Thymus (tissue), 14 donors: ENCODE measurements at places on chromosomes 16 and 17. TPM values are rescaled to one million over a fixed set of nuclear protein-coding genes. Genes with fewer than 3 reads are reported as not detected.

DNA sequence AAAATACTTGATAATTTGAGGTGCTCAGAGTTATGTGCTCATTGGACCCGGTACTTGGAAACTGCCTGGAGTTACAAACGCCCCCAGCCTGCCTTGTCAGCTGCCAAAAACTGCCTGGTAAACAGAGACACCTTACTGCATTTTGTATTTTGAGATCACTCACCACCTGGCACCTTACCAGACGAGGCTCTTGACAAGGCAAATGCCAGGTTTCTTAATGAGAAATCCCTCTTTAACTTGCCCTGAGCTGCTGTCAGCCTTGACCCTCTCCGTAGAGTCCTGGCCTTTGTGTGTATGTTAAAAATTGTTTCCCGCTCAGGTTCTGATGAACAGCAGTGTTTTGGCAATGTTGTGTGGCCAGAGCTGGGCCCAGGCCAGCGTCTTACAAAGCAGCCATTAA is 28.8 kb downstream of the SYT17 start:
- no peak for DNase-seq

DNA sequence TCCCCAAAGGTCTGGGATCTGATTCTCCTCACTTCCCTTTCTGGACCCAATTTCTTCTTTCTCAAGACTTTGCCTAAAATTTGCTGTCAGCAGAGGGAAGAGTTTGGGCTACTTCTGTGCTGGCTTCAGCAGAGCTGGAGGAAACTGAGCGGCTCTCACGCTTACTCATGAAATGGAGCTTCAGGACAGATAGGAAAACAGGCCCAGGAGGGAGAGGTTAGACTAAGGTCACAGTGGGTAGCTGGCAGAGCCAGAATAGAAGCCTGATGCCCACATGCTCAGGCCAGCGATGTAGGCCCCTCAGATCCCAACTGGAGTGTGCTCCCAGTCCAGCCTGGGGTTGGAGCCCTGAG is 593 bp downstream of the SLC38A7 start:
- DNase-seq = peak; percentile 8

- DNase-seq = no peak
Measured at GRCh38 chr17:72408641-72409040, 287.8 kb downstream of the SOX9 start.

GRCh38 chr17:29612094-29612403 is 10.7 kb downstream of the CORO6 start:
- no peak for DNase-seq

DNA sequence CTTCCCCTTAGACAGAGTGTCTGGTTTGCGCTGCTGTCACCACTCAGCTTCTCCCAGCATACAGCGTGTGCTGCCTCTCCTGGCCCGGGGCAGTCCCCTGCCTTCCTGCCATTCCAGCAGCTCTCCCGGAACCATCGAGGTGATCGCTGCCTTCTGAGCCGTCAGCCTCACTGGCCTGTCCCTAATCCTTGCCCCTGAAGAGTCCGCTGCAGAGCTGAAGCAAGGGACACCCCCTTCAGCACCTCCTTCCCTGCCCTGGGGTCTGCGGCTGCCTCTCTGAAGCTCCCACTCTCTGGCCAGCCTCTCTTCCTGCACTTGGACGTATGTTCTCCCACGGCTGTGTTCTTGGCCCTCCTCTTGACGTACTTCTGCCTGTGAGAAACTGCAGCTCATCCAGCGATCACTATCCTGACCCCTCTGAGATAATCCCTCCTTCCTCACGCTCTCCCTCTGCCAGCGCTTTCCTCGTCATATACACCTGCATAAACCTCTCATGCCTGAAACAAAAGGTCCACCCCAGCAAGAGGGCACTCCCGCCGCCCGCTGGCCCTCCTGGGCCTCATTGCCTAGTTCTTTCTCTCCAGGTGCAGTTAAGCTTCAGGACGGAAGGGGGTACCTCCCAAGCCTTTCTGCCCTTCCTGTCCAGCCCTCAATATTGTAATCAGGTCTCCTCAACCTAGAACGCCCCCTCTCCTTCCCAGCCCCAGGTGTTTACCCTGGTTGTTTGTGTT is 220.6 kb upstream of the CHMP6 start:
- DNase-seq = no peak

GRCh38 chr16:10745841-10746240 is 2.2 kb downstream of the NUBP1 start:
- no peak for DNase-seq

DNA sequence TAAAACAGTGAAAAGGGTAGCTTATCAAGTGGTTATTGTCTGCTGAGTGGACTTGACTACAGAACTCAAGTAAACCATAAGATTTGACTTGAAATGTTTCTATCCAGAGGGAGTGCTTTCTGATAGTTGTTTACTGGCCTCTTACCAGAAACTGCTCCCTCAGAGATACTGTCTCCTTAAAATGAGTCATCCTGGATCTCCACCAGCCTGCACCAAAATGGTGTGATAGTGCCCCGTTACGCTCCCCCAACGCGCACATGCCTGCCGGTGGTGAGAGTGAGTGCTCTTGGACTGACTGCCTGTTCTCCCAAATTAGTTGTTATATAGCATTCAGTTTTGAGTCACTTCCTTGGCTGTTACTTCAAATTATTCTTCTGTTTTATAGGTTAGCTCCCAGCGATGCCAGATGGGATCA is 22.9 kb downstream of the PRCD start:
- DNase-seq = no peak

DNA sequence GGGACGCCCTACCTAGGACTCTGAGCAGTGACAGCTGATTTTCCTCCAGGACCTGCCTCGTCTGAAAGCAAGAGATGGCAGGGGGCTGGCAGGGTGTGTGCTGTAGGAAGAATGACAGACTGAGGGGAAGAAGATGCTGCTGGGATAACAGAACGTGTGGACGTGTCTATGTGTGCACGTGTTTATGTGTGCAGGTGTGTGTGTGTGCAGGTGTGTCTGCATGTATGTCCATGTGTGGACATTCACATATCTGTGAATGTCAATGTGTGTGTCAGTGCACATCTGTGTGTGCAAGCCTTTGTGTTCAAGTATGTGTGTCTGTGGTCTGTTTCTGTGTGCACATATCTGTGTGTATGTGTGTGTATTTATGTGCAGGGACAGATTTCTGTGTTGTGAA is 132.5 kb downstream of the SDK2 start:
- no peak for DNase-seq

GRCh38 chr17:83119987-83120864 is 40.8 kb downstream of the METRNL start:
- no peak for DNase-seq

GRCh38 chr17:59962739-59963318 is 1.7 kb downstream of the RNFT1 start:
- DNase-seq = no peak

DNA sequence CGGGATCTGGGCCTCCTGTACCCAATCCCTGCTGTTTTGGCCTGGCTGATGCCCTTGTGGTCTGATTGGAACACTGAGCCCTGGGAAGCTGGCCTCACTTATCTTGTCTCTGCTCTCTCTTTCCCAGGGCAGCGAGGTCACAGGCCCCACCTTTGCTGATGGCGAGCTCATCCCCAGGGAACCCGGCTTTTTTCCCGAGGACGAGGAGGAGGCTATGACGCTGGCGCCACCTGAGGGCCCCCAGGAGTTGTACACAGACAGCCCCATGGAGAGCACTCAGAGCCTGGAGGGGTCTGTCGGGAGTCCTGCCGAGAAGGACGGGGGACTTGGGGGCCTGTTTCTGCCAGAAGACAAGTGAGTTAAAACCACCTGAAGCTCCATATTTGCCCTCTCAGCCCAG is 126.0 kb downstream of the RAB11FIP4 start:
- DNase-seq = no peak

DNA sequence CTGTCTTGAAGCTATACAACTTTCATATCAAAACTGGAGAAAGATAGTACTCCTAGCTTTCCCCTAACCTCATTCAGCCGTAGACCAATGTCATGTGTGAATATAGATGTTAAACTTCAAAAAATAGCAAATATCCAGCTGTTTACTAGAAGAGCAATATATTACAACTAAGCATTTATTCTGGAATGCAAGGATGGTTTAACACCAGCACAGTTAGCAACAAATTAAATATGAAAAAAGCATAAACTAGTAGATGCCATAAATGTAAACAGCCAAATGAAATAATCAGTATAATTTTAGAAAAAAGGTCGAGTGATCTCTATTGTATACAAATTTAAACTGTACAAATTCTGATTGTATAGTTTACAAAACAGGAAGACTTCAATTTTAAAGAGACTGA is 59.7 kb downstream of the SDR42E1 start:
- DNase-seq = no peak

- DNase-seq = no peak
Measured at GRCh38 chr17:50483266-50483665, 4.6 kb downstream of the RSAD1 start.

- no peak for DNase-seq
Measured at GRCh38 chr16:14366447-14366846, 263.6 kb downstream of the PARN start.

GRCh38 chr16:57628008-57628781 is at the start of gene ADGRG1:
ADGRG1 (plus strand) TSS chr16:57628630; CDS start chr16:57650288, 21,658 bp downstream.
- DNase-seq = no peak

DNA sequence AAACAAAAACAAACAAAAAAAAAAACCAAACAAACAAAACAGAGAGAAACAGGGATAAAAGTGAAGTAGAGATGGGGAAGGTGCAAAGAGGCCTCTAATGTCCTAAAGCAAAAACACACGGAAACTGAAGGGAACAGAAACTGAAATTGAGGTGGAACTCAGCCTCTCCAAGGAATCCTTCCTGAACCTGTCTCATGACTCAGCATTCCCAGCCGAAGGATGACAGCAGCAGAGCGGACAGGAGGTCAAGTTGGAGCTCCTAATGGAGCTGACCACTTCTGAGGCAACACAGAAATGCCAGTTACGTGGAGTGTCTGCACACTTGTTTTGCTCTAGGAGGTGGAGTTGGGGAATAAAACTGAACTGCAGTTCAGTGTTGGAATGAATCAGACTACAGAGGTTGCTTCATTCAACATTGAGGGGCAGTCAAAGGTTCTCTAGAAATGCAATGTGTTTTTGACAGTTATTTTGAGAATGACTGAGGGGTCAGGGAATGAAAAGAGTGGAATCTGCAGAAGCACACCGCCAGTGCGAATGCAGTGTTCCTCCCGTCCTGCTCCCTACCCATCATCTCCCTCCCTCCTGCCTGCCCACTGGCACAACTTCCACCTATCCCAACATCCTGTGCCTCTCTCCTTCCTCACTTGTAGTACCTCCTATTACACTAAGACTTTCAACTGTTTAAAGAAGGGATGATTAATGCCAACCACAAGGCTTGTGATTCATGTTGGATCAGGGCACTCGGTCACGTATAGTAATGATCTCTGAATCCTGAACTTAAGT is 6.3 kb downstream of the UBE2O start:
- DNase-seq = no peak

DNA sequence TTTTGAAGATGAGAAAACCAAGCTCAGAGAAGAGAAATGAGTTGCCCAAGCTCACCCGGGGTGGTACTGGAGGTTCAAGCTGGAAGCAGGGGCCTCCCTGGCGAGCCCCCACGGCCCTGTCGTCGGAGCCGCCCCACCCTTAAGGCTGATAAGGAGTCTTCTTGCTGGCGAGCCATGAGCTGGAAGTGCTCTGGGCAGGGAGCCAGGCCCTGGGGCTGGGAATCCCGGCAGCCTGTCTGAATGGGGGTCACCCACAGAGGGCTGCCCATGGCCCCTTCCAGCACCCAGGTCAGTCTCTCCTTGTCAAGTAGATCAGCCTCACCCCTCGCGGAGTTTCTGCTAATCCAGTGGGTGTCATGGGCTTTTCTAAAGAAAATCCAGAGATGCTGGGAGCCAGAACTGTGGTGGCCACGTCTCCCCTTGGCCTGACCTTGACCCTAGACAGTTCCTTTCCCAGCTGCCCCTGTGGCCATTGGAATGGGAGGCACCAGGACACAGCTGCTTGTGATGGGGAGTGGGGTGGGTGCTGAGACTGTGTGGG is 1.2 kb upstream of the P2RX1 start:
- DNase-seq = no peak

- DNase-seq = no peak
Measured at GRCh38 chr16:65375651-65376050, 253.8 kb upstream of the CDH11 start.

GRCh38 chr16:9115277-9115676 is 23.8 kb downstream of the HAPSTR1 start:
- DNase-seq = no peak

GRCh38 chr16:89089120-89089519 is 4.5 kb upstream of the ACSF3 start:
- no peak for DNase-seq

GRCh38 chr16:68289621-68290329 is 21.0 kb downstream of the SLC7A6OS start:
- DNase-seq = no peak

DNA sequence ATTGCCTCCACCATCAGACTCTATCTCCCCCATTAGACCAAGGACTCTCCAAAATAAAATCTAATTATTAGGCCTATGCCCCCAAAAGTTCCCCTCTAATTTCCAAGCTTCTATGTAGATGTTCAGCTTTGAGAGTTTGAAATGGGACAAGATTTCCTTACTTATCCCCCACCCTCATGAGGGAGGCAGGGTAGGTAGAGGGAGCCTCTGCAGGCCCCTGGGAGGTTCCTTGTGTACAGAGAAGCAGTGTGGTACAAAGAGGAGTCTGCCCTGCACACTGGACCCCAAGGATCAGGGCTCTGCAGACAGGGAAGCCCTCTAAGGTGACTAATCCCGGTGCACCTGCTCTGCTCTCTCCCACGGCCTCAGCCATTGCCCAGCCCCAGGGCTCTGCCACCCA is 2.5 kb downstream of the KRT17 start:
- no peak for DNase-seq

- DNase-seq = no peak
Measured at GRCh38 chr17:40926341-40926740, 11.1 kb downstream of the KRT23 start.

DNA sequence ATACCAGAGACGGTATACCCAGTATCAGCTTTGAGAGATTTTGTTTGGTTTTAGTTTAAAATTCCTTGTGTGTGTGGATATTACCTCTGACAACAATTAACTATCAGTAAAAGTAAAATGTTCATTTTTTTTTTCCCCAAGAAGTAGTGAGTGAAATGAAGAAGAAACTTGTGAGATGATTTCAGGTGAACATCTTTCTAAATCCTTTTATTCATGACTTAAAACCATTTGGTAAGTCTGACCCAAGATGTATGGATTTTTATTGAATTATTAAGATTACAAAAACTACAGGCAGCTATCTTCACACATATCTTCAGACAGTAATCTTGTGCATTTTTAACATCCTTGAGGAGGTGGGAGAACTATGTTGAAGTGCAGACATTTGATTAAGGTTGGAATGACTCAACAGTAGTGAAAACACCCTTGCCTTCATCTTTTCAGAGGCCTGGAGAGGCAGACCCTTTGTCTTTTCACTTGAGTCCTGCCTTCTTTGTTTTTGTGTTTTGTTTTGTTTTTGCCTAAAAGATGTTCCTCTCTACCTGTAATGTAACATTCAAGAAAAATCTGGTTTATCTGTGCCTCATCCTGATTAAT is 240.3 kb upstream of the TBX2 start:
- no peak for DNase-seq

- DNase-seq = no peak
Measured at GRCh38 chr17:69423450-69423849, 9.0 kb downstream of the MAP2K6 start.

Gene HBZ
- 0.34 TPM for polyA plus RNA-seq

Gene SLC5A11
- polyA plus RNA-seq = 0.14 TPM

Gene SMPD3
- polyA plus RNA-seq = 21.8 TPM

Gene SEPTIN12
- polyA plus RNA-seq = 0.14 TPM

Gene TNFRSF17
- 3.5 TPM for polyA plus RNA-seq

Gene TPSD1
- 1.1 TPM for polyA plus RNA-seq

Gene SPATA22
- polyA plus RNA-seq = 0.46 TPM

Gene METTL2A
- 9.8 TPM for polyA plus RNA-seq

Gene SPN
- polyA plus RNA-seq = 49.3 TPM

Gene KREMEN2
- polyA plus RNA-seq = 3.1 TPM

Gene PLCG2
- polyA plus RNA-seq = 14.2 TPM

Gene ZP2
- 0.16 TPM for polyA plus RNA-seq

Gene NACA2
- 0.43 TPM for polyA plus RNA-seq

Gene CDR2
- polyA plus RNA-seq = 27.3 TPM

Gene NXPH3
- polyA plus RNA-seq = 2.3 TPM
